ENCODE measurements at places on chromosomes 1 and 21. TPM values are rescaled to one million over a fixed set of nuclear protein-coding genes. Genes with fewer than 3 reads are reported as not detected.

The WNT4 gene
- not detected for total RNA-seq

The TDRD5 gene
- 0.11 TPM for total RNA-seq

The GPR25 gene
- not detected for total RNA-seq

The HTR1D gene
- 0.76 TPM for total RNA-seq

The ADAMTS1 gene
- 57.5 TPM for total RNA-seq

The OR2L8 gene
- total RNA-seq, result 0.39 TPM

The STMN1 gene
- total RNA-seq, result 67.9 TPM

The CLDN17 gene
- not detected for total RNA-seq

The OR2T35 gene
- total RNA-seq, result 2.4 TPM

The NTMT2 gene
- not detected for total RNA-seq

The DENND2C gene
- 10.8 TPM for total RNA-seq

The SH2D2A gene
- 1.2 TPM for total RNA-seq

The SV2A gene
- 2.1 TPM for total RNA-seq

The PLA2G2D gene
- not detected for total RNA-seq

The CLCA4 gene
- not detected for total RNA-seq

The TTC39A gene
- 1.2 TPM for total RNA-seq

The RASSF5 gene
- 2.3 TPM for total RNA-seq

The OR2T29 gene
- total RNA-seq, result 19.7 TPM

The AMY2A gene
- not detected for total RNA-seq

The ASAP3 gene
- 381 TPM for total RNA-seq

The GJA4 gene
- not detected for total RNA-seq

The ERICH3 gene
- not detected for total RNA-seq

The TSPEAR gene
- not detected for total RNA-seq

The TXLNA gene
- 53.4 TPM for total RNA-seq

The FAM177B gene
- not detected for total RNA-seq

The ACTA1 gene
- total RNA-seq, result not detected

The TMEM82 gene
- not detected for total RNA-seq

The GFI1 gene
- total RNA-seq, result under 0.01 TPM

The EDEM3 gene
- total RNA-seq, result 23.6 TPM

The OR10J1 gene
- total RNA-seq, result not detected

The LAD1 gene
- total RNA-seq, result 33.3 TPM

The FBLIM1 gene
- 373 TPM for total RNA-seq

The SELP gene
- not detected for total RNA-seq
